Lower lobe of right lung (tissue), 2 donors: ENCODE measurements at places on chromosomes 5 and 9. TPM values are rescaled to one million over a fixed set of nuclear protein-coding genes. Genes with fewer than 3 reads are reported as not detected.

- no peak overlapping the region for H3K4me3 ChIP-seq
- DNase-seq = no peak
- H3K36me3 ChIP-seq = no peaks in the 10 kb centered on the region
- no peak overlapping the region for H3K27ac ChIP-seq
- no peaks in the 10 kb centered on the region for H3K4me1 ChIP-seq
Measured at GRCh38 chr5:8057769-8058168, 188.8 kb downstream of the MTRR start.

The BTF3 gene
- total RNA-seq = 388 TPM

DNA sequence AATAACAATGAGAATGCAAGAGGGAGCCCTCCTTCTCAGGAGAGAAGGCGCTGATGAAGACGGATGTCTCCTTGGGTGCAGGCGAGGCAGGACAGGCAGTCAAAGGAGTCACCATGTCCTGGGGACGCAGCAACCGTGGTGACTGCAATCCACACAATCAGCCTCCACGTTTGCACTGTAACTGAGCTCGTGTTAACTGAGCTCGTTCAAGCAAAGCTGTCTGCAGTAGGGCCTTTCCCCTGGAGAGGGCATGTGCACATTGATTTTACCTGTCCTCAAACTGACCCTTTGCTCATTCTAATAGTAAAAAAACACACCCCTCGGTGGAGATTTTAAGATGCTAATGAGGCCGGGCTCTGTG lies 2.8 kb downstream of the SARDH start:
- peaks cover 7% of the 10 kb centered on the region for H3K27me3 ChIP-seq
- H3K36me3 ChIP-seq = no peaks in the 10 kb centered on the region
- H3K4me1 ChIP-seq = peaks cover 13% of the 10 kb centered on the region
- H3K27ac ChIP-seq = no peak overlapping the region

- DNase-seq = no peak
- no peak overlapping the region for H3K27ac ChIP-seq
- no peaks in the 10 kb centered on the region for H3K27me3 ChIP-seq
Measured at GRCh38 chr9:109192732-109193361, 25.8 kb upstream of the FRRS1L start.

- H3K36me3 ChIP-seq = no peaks in the 10 kb centered on the region
- DNase-seq = no peak
- H3K4me3 ChIP-seq = peak overlapping the region; percentile 84
- H3K4me1 ChIP-seq = peaks cover 44% of the 10 kb centered on the region
- peak overlapping the region; percentile 96 for H3K27ac ChIP-seq
Measured at GRCh38 chr5:14663734-14664269, 716 bp upstream of the OTULIN start.

The RGMB gene
- 22.9 TPM for total RNA-seq

DNA sequence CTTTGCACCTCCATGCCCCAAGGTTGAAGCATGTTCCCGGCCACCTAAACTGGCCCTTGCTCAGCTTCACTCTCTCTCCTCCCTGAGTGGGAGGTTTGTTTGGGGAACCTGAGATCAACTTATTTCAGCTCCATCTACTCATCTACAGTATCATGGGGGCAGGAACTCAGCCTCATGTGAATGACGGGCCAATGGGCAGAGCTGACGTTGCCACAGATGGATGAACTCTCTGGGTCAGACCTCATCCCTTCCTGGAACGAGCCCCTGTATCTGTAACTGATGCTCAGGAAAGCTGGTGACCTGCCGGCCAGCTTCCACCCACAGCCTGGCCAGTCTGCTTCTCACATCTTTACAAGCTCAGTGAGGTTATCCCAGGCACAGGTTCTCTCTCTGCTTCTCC lies 369.6 kb downstream of the IRX2 start:
- no peaks in the 10 kb centered on the region for H3K27me3 ChIP-seq
- no peaks in the 10 kb centered on the region for H3K4me1 ChIP-seq
- no peak overlapping the region for H3K4me3 ChIP-seq
- H3K27ac ChIP-seq = no peak overlapping the region
- DNase-seq = no peak

DNA sequence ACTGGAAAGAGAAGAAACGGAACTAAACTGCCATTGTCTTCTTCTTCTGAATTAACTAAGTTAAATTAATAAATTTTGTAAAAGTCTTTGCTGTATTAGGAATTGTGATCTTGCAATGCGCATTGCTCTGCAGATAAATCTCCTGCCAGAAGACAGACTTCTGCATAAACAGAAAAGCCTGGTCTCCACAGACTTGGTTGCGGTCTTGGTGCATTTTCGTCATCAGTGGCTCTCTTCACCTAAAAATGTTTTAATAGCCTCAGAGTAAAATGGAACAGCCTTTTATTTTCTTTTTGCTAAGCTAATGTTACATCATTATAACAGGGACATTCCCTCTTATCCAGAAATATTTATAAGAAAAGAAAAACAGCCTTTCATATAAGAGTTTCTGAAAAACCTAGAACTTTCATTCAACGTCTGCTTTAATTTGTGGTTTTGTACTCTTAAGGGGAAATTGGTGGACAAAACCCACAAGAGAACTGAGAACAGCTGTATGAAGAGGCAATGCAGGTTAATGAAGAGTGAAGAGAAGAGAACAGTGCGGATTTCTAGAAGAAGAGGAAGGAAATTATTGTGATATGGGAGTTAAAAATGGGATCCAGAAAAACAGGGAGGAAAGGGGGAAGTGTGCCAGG lies 10.1 kb downstream of the IFNA5 start:
- no peak for DNase-seq
- no peaks in the 10 kb centered on the region for H3K27me3 ChIP-seq
- H3K4me1 ChIP-seq = no peaks in the 10 kb centered on the region
- no peak overlapping the region for H3K4me3 ChIP-seq
- H3K27ac ChIP-seq = no peak overlapping the region

The GPSM1 gene
- 19.2 TPM for total RNA-seq

GRCh38 chr5:74200560-74200959 lies 440.0 kb downstream of the ENC1 start:
- no peaks in the 10 kb centered on the region for H3K27me3 ChIP-seq
- no peak overlapping the region for H3K4me3 ChIP-seq
- no peaks in the 10 kb centered on the region for H3K36me3 ChIP-seq
- H3K4me1 ChIP-seq = peaks cover 8% of the 10 kb centered on the region

DNA sequence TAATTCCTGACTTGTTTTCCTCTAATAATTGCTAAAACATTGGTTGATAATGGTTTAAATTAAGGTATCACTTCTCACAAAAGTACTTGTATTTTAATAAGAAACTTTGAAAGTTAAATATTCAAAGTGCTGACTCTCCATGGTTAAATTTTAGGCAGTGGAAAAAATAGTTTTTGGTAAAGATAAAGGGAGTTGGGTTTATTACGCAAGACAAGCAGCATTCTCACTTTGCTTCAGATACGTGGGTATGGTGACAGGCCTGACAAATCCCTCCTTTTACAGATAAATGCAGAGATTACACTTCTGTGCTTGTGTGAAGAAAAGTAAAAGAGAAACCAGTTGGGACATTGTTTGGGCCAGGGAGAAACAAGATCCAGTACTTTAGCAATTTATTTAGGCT lies 14.5 kb upstream of the FAM170A start:
- no peak for DNase-seq
- H3K4me3 ChIP-seq = no peak overlapping the region
- H3K27me3 ChIP-seq = no peaks in the 10 kb centered on the region
- H3K36me3 ChIP-seq = no peaks in the 10 kb centered on the region
- H3K4me1 ChIP-seq = no peaks in the 10 kb centered on the region

DNA sequence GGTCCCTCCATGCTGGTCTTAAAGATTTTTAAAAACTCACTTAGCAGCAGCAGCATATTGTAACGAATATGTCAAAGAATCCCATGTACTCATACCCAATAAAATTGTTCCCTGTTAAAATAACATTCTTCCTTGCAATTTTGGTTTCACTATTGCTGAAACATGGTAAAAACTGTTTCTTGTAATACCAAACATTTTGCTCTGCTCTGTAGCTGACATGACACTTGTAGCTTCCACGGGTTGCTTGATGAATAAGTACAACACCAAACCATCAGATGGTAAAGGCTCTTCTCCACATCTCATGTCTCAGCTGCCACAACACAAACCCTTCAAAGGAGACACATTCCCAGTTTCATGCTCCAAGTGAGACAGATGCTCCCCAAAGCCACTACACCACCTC lies 180.7 kb upstream of the PTGER4 start:
- no peak overlapping the region for H3K4me3 ChIP-seq
- H3K36me3 ChIP-seq = no peaks in the 10 kb centered on the region
- H3K4me1 ChIP-seq = peaks cover 7% of the 10 kb centered on the region

DNA sequence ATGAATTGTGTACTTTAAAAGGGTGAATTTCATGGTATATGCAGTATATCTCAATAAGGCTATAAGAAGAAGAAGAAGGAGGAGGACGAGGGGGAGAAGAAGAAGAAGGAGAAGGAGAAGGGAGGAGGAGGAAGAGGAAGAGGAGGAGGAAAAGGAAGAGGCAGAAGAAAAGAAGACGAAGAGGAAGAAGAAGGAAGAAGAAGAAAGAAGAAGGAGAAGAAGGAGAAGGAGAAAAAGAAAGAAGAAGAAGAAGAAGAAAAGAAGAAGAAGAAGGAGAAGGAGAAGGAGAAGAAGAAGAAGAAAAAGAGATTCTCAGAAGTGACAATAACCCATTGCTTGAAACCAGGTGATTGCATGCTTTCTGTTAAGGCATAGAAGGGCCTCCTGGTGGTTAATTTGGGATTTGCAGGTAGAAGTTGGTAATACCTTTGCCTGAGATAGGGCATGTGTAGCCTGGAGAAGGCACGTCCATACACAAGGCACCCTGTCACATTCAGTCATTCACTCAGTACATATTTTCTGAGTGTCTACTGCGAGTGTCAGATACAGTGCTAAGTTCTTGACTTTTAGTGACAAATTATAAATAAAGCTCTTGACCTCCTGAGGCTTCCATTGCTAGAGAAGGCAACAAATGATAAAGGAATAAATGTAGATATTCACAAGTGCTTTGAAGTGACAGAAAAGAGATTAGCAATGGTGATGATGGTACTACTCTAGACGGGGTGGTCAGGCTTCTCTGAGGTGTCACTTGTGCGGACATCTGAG lies 231.3 kb downstream of the NPR3 start:
- DNase-seq = no peak
- no peak overlapping the region for H3K4me3 ChIP-seq
- no peak overlapping the region for H3K27ac ChIP-seq
- H3K27me3 ChIP-seq = no peaks in the 10 kb centered on the region
- H3K36me3 ChIP-seq = no peaks in the 10 kb centered on the region

GRCh38 chr5:4082966-4083564 lies 487.4 kb downstream of the IRX1 start:
- H3K27me3 ChIP-seq = no peaks in the 10 kb centered on the region
- no peak for DNase-seq
- H3K36me3 ChIP-seq = no peaks in the 10 kb centered on the region
- H3K27ac ChIP-seq = no peak overlapping the region
- no peaks in the 10 kb centered on the region for H3K4me1 ChIP-seq

The BSPRY gene
- total RNA-seq = 8.4 TPM

DNA sequence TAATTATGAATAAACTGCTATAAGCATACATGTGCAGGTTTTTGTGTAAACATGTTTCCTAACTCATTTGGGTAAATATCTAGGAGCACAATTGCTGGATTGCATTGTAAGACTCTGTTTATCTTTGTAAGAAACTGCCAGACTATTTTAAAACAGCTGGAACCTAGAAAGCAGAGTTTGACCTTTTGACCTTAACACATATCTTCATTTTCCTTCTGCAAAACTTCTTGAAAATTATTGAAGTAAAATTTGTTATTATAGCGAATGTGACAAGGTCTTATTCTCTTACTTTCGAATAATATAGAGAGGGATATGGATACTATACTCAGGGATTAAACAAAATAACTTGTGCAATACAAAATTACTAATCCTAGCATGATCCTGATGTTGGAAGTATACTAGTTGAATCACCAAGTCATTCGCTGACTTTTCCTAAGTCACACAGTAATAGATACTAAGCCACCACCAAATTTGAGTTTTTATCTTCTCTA lies 3.2 kb upstream of the ANXA1 start:
- H3K4me1 ChIP-seq = peaks cover 52% of the 10 kb centered on the region
- no peak overlapping the region for H3K4me3 ChIP-seq
- H3K27ac ChIP-seq = peak overlapping the region; percentile 74
- H3K36me3 ChIP-seq = no peaks in the 10 kb centered on the region
- no peaks in the 10 kb centered on the region for H3K27me3 ChIP-seq

GRCh38 chr5:179275941-179276837 lies 69.1 kb downstream of the ADAMTS2 start:
- peak; percentile 59 for DNase-seq
- no peak overlapping the region for H3K4me3 ChIP-seq
- peaks cover 3% of the 10 kb centered on the region for H3K36me3 ChIP-seq
- peaks cover 46% of the 10 kb centered on the region for H3K4me1 ChIP-seq
- peak overlapping the region; percentile 75 for H3K27ac ChIP-seq

DNA sequence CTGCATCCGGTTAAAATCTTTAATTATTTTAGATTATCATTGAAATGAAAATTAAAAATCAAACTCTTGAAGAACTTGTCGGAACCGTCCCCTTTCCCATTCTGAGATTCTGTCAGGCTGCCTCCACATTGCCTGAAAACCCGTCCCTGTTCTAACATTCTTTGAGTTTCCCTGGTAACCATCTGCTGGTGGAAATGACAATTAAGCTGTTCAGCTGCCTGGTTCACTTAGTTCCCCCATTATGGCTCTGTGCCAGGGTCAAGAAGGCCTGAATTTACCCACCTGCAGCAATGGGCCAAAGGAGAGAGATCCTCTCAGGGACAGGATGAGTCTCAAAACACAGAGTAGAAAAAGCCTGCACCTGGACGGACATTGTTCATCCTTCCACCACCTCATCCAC lies 11.8 kb upstream of the TCOF1 start:
- H3K36me3 ChIP-seq = no peaks in the 10 kb centered on the region
- no peak for DNase-seq
- H3K4me1 ChIP-seq = peaks cover 5% of the 10 kb centered on the region
- H3K27ac ChIP-seq = no peak overlapping the region
- H3K4me3 ChIP-seq = no peak overlapping the region

- no peak overlapping the region for H3K4me3 ChIP-seq
- H3K27me3 ChIP-seq = no peaks in the 10 kb centered on the region
- DNase-seq = no peak
- H3K27ac ChIP-seq = no peak overlapping the region
Measured at GRCh38 chr9:1707291-1707690, 307.9 kb upstream of the SMARCA2 start.

DNA sequence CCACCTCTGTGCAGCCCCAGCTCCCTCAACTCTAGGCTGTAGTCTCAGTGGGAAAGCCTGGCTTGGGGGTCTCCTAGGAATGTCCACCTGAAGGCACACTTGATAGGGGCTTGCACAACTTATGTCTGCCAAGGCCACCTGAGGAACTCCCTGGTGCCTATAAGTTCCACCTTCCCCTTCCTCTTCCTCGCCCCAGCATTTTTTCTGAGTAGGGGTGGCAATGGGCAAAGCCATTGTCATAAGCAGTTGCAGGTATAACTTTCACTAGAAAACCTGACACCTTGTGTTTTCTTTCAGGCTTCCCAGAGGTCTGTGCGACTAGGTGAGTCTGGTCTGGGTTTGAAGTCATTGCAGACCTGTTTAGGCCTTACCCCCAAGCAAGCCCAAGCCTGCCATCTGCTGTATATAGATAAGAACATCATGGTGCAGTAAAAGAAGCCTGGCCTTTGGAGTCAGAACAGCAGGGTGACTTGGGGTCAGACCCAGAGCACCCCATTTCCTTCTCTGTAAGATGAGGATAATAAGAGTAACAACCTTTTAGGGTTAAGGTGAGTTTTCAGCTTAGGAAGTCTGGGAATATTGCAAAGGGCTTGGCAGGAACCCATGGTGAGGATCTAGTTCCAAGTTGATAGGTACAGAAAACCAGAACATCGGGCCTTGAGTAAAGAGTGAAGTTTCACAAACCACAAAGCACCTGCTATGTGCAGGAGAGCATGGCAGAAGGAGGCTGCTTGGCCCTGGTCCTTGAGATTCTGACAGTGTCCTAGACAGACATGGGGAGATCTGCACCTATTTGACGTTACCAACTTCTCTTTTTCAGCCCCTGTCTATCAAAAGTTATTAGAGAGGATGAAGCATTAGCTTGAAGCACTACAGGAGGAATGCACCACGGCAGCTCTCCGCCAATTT lies 33.8 kb downstream of the TGFBI start:
- no peak overlapping the region for H3K27ac ChIP-seq
- H3K36me3 ChIP-seq = peaks cover 43% of the 10 kb centered on the region
- H3K27me3 ChIP-seq = no peaks in the 10 kb centered on the region
- DNase-seq = no peak
